Astrocyte of the cerebellum (primary cell): ENCODE measurements at places on chromosomes 5 and 9.

DNA sequence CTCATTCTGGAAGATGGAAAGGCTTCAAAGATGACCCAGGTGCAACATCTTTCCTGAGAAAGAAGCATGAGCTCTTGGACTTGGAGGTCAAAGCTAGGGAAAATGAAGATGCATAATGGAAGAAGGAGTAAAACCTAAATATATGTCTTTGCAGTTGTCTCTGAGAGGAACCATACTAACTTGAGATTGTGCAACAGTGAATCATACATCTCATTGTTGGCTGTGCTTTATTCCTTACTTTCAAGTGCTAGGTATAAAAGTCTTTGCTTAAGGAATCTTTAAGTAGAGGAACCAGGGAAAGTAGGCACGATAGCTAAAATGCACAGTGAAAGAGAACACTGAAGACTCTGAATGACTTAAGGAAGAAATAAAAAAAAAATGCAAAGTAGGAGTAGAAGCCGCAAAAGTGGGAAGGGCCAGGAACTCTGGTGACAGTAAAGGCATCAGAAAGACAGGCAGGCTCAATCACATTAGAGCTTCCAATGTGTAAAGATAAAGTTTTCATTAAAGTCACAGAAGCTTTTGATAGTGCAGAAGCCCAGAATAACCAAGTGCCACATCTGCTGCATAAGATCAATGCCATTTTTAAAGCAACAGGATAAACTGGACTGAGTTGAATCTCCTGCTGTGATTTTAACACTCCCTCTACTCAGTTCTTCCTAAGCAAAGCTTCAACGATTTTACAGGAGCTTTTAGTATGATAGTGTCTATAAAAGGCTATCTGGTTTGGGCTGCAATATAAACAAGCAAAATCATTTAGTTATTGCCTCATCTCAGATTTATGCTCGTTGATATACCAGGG, 432.3 kb upstream of the EDIL3 start:
- DNase-seq, result no peak

- no peak for DNase-seq
Observed at GRCh38 chr5:37214550-37214949, 34.6 kb downstream of the CPLANE1 start.

- DNase-seq, result peak; percentile 24
Observed at GRCh38 chr5:89694026-89694550, 715.5 kb downstream of the CETN3 start.

DNA sequence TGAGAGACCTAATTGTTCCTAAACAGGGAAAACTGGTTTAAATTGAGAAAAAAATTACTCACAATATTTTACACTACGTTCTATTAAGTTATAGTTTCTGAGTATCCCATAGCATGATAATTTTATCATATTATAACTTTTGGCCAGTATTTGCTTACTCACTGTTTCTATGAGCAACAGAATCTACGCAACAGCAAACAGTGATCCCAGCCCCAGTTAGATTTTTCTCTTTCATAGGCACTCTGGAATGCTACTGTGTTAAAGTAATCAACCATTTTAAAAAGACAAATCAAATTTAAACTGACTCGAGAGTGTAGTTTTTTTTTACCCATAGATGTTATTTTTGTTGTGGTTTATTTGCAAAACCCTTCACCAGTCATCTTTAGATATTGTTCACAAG, 107.2 kb downstream of the XRCC4 start:
- DNase-seq, result no peak

- DNase-seq, result no peak
Observed at GRCh38 chr9:73919712-73920111, 577.4 kb upstream of the RORB start.

DNA sequence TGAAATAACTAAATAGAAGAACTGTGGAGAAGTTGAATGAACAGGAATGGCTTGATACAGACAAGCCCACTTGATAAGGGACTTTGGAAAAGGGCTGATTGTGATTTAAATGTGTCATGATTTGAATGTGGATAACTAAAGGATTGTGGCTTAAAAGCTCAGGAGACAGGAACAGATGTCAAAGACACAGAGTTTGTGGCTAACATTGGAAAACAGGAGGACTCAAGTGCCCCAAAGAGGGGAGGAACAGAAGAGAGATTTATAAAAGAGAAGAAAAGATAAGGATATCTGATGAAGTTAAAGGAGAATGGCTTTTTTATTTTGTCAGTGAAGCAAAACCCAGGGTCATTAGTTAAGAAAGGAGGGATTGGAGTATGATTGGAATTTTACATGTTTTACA, 124.2 kb upstream of the TRPM3 start:
- no peak for DNase-seq

DNA sequence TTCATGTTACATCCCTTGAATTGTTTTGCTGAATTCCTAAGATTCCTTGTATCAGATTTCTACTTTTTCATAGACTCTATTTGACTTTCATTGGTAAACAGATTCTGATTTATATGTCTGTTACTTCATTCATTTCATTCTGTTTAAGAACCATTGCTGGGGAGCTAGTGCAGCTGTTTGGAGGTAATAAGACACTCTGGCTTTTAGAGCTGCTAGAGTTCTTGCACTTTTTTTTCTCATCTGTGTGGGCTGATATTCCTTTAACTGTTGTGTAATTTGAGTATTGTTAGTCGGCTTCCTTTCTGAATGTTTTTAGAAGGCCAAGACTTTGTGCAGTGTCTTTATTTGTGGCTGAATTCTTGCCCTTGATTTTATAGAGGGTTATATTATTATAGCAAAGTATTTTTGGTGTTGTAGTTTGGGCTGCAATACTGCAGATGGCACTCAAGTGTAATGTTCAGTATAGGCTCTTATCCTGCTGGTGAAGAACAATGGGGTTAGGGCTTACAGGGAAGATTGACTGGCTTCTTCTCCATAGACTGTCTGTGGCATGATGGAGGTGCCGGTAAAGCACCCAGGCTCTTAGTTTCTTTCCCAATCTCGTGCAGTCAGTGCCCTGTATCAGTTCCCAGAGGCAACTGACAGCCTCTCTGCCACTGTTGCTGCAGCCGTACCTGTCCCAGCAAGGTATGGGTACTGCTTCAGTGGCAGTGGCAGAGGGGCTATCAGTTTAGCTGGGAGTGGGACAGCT, 162.2 kb downstream of the OXCT1 start:
- DNase-seq, result peak; percentile 31

DNA sequence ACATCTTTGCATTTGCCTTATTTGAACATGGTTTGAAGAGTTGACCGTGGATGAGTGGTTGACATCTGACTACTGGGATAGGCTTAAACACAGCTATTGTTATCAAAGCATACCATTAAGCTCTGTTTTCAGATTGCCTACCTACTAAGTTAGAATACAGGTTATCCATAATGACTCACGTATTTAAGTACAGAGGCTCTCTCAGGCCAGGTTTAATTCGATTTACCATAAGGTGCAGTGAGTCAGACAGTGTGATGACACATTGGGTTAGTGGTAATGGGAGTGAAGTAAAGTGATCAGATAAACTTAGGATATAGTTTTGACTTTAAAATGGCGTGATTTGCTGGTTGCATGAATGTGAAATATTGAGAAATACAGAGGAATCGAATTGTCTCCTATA, 732.0 kb upstream of the CTNND2 start:
- no peak for DNase-seq

DNA sequence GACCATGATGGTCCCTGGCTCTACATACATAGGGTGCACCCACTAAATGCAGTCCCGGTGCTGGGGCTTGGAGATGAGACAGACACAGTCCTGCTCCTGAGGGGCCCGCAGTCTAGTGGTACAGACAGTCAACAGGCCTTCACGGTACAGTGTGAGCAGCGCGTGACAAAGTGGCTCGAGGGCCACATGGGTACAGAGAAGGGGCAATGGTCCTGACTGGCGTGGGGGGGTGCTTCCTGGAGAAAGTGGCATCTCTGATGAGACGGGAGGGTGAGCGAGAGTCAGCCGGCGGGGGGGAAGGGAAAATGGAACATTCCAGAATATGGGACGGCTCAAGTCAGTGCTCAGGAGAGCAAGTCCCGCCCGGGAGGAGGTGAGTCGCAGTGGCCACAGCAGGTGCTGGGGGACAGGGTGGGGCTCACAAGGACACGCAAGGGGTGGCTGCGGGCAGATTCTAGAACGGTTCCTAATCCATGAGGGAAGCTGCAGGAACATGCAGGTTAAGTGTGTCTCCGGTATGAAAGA, 38.0 kb downstream of the WHRN start:
- DNase-seq, result no peak

DNA sequence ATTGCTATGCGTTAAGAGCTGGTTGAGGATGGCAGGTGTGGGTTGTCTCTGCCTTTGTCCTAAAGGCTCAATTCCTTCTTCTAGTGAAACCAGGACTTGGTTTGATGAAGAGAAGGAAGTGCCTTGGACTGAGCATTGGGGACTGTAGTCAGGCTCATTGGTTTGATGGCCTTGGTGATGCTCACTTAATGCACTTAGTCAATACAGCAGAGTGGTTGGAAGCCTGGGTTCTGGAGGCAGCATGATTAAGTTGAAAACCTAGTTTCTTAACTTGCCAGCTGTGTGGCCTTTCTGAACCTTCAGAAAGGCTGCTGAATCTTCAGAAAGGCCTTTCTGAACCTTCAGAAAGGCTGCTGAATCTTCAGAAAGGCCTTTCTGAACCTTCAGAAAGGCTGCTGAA, 52.4 kb downstream of the PTTG1 start:
- DNase-seq, result no peak

DNA sequence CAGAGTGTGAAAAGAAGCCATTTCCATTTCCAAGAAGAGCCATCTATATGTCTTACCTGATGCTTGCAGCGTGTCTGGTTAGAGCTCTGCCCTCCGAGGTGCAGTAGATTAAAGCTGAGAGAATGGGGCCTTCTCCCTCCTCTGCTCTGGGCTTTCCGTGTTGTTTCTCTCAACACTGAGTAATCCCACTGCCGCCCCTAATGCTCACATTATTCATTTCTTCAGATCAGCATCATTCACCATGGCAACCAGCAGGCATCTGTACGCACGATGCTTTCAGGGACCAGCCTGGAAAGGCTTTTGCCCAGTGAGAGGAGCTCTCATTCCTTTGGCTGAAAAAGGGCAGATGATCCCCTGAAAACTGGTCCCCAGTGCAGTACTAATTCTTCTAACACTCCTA, 79.6 kb downstream of the CYFIP2 start:
- DNase-seq, result no peak

DNA sequence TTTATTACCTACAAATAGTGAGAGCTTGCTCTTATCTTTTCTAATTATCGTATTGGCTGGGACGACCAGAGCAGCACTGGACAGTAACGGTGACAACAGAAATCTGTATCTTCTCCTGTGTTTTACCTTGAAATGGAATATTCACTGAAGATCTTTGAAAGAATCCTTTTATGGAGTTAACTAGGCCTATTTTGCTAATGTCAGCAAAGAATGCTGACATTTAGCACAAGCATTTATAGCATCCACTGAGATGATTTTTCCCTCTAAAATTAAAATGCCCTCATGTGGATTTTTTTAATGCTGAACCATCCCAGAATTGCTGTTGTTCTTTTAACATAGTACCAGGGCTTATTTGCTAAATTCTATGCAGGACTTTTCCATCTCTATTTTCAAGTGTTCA, 59.4 kb downstream of the ROR2 start:
- no peak for DNase-seq

GRCh38 chr5:61704289-61704688, 372.2 kb downstream of the ZSWIM6 start:
- DNase-seq, result no peak

GRCh38 chr9:114936581-114936980, 6.2 kb upstream of the TNFSF8 start:
- no peak for DNase-seq

DNA sequence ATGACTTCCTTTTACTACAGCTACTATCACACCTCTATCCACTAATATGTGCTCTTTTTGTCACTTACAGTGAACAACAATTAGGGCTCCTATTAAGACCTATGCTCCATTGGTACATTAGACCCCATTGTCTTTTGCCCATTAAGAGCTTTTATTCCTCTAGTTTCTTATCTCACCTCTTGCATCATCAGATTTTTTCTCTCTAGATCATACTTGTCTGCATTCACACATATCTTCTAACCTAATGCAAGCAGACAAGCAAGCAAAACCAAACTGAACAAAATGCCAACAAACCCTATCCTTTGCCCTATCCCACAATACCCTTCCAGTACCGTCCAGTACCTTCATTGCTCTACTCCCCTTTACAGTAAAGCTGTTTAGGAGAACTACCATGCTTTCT, 10.1 kb upstream of the RBM27 start:
- DNase-seq, result no peak

DNA sequence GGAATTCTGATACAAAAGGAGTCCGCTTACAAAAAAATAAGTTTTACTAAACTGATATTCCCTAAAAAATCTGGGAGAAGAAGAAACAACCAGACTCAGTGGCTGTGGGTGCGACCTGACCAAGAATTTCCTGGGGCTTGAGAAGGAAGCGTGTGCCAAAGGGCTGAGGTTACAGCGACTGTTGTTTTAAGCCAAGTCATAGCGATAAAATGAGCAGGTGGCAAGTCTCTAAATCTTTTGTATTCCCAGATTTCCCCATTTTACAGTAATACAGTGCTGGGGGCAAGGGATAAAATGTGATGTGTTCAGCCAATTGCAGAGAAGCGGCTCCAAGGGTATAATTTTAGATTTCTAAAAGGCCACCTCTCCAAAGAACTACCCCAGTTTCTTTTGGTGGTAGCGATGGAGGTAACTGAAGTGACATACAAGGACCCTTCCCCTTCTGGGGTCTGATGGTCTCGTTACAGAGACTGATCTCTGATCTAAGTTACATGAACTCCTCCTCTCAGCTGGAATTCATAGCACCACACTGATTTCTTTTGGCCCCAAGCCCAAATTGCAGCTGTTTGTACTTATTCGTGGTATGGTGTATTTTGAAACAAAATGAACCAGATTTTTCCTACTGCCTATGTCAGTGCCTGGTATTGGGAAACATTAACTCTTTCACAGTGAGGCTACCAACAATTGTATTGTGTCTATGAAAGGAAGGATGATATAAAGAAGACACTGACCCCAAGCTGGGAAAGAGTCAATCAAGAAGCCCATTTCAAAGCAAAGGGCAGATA, 41.6 kb downstream of the LPAR1 start:
- DNase-seq, result no peak

DNA sequence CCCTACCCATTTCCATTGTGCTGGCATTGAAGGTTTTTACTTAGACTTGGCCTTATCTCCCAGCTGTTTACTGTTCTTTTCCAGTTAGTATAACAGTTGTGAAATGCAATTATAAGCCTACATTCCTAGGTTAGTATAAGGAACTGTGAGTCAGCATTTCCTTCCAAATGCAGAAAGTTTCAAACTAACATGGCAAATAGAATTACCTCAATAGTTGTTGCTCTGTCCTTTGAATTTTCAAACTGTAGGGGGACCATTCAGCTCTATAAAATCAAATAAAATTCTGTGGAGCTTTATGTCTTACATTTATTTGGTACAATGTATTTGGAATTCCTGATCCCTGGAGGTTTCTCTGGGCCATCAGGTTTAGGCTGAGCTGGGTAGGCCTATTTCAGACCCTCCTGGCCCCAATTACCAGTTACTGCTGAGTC, 47.2 kb downstream of the ARHGEF28 start:
- DNase-seq, result peak; percentile 55

- DNase-seq, result no peak
Observed at GRCh38 chr5:150441813-150442698, 7.5 kb downstream of the RPS14 start.

DNA sequence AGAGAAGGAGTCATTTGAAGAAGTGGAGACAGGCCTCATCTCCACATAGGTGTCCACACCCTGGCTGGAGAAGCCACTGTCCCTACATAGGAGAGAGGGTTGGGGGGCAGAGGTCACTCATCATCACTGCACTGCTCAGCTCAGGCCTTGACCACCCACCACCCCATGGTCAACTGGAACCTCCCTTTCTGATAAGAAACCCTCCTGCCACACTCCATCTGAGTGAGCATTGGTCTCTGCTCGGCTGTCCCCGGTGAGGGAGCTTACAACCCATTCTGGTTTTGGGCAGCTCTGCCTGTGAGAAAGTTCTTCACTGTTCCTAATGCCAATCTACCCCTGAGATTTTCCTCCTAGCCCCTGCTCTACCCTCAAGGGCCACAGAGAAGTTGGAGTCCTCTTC, 28.8 kb downstream of the CSF1R start:
- DNase-seq, result no peak
